ENCODE measurements at places on chromosomes 6 and 20. TPM values are rescaled to one million over a fixed set of nuclear protein-coding genes. Genes with fewer than 3 reads are reported as not detected.
A peak's percentile ranks its signal among the peaks of the same experiment; 100 is the strongest.

The KCNK15 gene
- 0.33 TPM for total RNA-seq

The ANGPT4 gene
- total RNA-seq: 0.09 TPM

The HLA-DRB5 gene
- not detected for total RNA-seq

The ASXL1 gene
- 40.4 TPM for total RNA-seq

The DDRGK1 gene
- total RNA-seq: 43.2 TPM

The LRRC1 gene
- total RNA-seq: 7.8 TPM

The SLC13A3 gene
- total RNA-seq: 5.4 TPM

The GSTA4 gene
- total RNA-seq: 96.4 TPM

The TMC2 gene
- 0.45 TPM for total RNA-seq

The GSTA2 gene
- not detected for total RNA-seq

- ATAC-seq: no peak
Measured at GRCh38 chr6:105901583-105901982, 184.6 kb upstream of the PRDM1 start.

DNA sequence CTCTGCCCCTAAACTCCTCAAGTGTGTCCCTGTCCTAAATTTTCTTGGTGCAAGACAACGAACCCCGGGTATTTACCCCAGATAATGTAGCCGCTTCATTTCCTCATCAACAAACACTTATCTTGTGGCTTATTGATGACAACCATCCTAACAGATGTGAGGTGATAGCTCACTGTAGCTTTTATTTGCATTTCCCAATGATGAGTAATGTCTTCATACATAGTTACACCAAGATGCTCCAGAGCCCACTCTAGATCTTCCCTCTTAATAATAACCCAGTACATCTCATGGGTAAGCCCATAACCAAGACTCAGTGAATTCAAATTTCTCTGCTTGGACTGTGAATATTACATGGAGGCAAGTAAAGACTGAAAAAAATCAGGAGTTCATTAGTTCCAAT is 48.2 kb upstream of the BEND6 start:
- no peak for ATAC-seq

GRCh38 chr20:54004445-54004844 is 65.9 kb downstream of the BCAS1 start:
- ATAC-seq: no peak

DNA sequence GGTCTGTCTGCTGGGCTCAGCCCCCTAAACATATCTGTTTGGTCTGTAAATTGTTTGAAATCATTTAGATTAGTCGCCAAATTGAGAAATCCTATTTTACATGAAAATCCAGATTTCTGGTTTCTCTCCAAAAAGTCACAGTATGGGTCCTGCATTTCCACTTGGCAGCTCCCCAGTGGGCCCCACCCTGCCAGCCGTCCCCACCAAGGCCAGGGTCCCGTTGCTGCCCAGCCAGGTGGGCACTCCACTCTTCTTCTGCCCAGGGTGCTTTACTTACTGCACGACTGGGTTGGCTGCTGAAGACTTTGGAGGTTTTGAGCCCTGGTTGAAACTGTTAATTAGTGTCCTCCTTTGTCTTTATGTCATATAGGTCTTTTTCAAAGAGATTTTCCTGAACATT is 50.4 kb downstream of the ARFGEF2 start:
- ATAC-seq: no peak

- ATAC-seq: peak; percentile 37
Measured at GRCh38 chr6:155188707-155189496, 74.9 kb upstream of the CLDN20 start.

- ATAC-seq: no peak
Measured at GRCh38 chr6:170490259-170490658, 62.8 kb downstream of the PSMB1 start.

- ATAC-seq: no peak
Measured at GRCh38 chr6:170045563-170045960, 245.3 kb downstream of the DLL1 start.

- no peak for ATAC-seq
Measured at GRCh38 chr6:153729189-153729588, 309.9 kb upstream of the OPRM1 start.

DNA sequence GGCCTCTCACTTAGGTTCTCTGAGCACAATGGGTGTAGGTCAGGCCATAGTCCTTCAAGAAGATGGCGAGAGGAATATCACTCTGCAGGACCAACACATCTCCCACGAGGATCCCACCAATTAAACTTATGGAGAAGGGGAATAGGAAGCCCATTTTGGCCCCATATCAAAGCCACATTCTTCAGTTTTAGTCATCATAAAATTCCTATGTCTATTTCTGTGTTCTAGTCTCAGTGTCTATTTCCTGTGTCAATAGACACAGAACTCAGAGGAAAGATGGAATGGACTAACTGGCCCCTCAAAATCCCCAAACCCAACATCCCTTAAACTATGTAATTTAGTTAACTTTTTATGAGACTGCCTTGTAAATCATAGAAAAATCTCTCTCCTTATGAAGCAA is 216.8 kb downstream of the HACE1 start:
- ATAC-seq: no peak

DNA sequence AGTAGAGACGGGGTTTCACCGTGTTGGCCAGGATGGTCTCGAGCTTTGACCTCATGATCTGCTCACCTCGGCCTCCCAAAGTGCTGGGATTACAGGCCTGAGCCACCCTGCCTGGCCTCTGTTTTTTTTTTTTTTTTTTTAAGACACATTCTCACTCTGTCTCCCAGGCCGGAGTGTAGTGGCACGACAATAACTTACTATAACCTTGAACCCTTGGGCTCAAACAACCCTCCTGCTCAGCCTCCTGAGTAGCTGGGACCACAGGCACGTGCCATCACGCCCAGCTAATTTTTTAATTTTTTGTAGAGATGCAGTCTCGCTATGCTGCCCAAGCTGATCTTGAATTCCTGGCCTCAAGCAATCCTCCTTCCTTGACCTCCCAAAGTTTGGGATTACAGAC is 26.6 kb downstream of the CPXM1 start:
- no peak for ATAC-seq

DNA sequence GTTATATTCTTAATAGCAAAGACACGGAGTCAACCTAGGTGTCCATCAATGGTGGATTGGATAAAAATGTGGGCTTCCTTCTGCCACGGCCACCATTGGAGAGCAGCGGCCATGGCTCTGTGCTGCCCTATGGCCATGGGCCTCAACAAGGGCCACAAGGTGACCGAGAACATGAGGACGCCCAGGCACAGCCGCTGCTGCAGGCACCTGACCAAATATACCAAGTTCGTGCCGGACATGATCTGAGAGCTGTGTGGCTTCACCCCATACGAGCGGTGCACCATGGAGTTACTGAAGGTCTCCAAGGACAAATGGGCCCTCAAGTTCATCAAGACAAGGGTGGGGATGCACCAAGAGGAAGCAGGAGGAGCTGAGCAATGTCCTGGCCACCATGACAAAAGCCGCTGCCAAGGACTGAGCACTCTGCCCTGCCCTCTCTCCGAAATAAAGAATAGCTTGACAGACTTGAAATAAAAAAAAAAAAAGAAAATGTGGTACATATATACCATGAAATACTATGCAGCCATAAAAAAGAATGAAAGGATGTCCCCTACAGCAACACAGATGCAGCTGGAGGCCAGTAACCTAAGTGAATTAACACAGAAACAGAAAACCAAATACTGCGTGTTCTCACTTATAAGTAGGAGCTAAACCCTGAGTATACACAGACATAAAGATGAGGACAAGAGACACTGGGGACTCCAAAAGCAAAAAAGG is 81.0 kb downstream of the FKBP5 start:
- no peak for ATAC-seq

DNA sequence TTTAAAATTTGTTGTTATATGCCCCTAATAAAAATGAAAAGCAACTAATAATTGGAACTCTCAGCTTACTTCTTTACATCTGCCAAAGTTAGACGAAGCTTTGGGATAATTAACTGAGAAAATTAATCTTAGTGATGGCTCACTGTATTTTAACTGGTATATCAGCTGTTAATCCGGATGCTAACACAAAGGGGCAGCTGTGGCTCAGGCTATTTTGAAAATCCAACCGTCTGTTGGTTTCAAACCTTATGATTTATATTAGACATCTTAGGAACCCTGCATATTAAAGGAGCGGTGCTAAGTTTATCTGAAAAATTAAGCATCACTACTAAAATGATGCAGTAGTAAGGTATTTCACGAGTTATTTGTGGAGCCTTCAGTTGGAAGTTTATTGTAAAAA is 96.6 kb downstream of the AKAP7 start:
- no peak for ATAC-seq

- ATAC-seq: no peak
Measured at GRCh38 chr6:116530436-116530835, 15.0 kb downstream of the TRAPPC3L start.

- no peak for ATAC-seq
Measured at GRCh38 chr6:134424165-134424797, 106.4 kb upstream of the SGK1 start.

DNA sequence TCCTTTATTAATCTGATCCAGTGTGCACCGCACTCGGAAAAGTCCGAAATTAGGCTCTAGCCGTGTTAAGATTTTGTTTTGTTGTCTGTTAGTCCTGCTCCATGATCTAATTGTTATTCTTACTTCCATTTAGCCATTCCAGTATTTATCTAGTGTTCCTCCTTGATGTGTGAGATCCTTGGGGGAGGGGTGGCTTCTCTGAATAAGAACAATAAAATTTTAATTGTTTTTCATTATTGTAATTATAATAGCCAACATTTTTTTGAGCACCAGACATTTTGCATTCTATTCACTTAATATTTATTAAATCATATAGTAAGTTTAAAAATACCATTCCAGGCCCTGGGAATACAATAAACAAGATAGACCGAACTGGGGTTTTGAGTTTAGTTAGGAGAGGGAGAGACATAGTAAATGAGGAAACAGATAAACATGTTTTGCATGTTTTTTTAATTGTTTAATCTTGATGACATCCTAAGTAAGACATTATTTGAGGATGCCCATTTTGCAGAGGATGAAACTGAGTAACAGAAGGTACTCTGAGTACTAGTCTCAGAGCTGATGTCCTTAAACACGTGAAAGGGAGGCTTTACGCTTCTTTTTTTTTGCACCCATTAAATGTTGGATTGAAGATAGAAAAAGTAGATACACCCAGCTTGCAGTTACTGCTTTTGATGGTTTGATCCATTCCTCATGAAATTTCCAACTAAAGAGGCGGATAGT is 1.2 kb downstream of the CBFA2T2 start:
- no peak for ATAC-seq

DNA sequence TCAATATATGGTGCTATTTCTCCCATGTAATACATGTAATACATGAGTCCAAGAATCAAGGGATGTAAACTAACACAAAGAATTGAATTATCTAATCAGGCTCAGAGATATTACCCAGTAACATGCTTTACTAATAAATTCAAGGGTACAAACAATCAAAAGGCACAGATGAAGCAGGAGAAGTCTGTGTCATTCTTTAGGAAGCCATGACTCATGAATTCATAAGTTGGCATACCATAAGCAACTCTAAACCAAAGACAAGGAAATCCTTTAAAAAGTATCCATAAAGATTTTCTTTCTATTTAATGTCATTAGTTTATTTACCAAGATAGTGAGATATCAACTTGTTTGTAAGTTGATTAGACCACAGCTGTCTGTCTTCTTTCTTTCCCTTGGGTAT is 446.0 kb upstream of the IMPG1 start:
- ATAC-seq: no peak

DNA sequence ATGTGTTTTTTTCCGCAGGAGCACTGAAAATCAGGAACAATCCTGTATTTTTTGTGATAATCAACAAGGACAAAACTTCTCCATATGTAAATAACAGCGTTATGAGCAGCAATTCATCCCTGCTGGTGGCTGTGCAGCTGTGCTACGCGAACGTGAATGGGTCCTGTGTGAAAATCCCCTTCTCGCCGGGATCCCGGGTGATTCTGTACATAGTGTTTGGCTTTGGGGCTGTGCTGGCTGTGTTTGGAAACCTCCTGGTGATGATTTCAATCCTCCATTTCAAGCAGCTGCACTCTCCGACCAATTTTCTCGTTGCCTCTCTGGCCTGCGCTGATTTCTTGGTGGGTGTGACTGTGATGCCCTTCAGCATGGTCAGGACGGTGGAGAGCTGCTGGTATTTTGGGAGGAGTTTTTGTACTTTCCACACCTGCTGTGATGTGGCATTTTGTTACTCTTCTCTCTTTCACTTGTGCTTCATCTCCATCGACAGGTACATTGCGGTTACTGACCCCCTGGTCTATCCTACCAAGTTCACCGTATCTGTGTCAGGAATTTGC is at the start of gene TAAR6:
TSS of gene TAAR6 (plus strand) at position 102 of the 557 bp plus-strand sequence. CDS start at position 102, 0 bp downstream.
- no peak for ATAC-seq

DNA sequence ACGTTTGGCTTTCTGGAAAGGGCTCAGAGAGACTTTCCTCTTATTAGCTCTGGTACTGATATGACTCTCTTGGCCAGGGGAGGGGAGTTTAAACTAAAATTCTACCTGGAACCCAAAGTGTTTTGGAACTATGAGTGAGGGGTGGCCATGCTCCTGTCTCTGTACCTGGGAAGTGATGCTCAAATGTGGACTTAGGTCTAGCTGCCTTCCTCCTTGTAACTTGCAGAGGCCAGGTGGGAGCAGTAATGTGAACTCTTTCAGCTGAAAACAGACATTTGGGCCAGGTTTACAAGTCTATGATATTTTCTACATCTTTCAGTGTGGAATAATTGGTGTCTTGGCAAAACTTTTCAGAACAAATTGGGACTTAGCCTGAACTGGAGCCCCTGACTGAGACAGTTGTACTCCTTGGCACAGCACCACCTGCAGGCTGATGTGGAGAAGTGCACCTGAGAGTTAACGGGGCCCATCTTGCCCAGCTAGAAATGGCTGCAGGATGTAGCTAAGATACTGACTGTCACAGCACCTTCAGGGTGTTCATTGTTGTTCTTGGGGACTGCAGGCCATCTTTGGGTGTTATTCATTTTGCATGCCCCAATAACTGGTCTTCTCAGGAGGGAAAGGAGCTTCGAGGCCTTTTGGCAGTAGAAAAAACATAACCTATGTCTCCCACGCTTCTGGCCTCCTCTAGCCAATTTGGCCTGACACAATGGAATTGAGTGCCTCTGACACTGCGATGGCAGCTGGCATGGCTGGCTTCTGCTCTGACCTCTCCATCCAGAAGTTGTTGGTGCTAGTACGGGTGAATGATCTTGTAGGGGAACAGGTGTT is 37.1 kb downstream of the CD109 start:
- peak; percentile 43 for ATAC-seq

GRCh38 chr6:26366504-26366903 is 1.5 kb downstream of the BTN3A2 start:
- ATAC-seq: peak; percentile 10

DNA sequence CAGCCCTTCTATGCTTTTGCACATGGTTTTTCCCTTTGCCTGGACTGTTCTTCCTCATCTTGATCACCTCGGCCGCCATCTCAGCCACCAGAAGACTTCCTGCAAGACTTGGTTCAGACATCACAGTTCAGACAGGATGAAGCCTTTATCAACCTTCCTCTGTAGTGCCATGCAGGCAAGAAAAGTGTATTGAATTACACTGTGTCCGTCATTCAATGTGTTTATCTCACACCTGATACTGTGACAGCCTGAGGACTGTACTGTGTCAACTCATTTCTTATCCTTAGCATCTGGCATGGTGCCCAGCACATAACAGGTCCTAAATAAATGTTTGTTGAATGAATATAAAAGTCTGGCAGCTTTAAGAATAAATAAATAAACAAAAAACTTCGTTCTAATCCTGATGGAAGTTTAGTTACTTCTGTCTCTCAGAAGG is 133.3 kb upstream of the MAN1A1 start:
- ATAC-seq: no peak

Data from motor neuron (in vitro differentiated cells).